ENCODE measurements at places on chromosomes 1 and 21. TPM values are rescaled to one million over a fixed set of nuclear protein-coding genes. Genes with fewer than 3 reads are reported as not detected.

Gene TBX15
- 3.2 TPM for total RNA-seq

GRCh38 chr1:201535919-201536245 is 3.0 kb upstream of the NAV1 start:
- peak overlapping the region; percentile 38 for H3K4me3 ChIP-seq
- peaks cover 35% of the 10 kb centered on the region for H3K4me1 ChIP-seq

Gene JMJD4
- 25.2 TPM for total RNA-seq

Gene GUCA2A
- not detected for total RNA-seq

DNA sequence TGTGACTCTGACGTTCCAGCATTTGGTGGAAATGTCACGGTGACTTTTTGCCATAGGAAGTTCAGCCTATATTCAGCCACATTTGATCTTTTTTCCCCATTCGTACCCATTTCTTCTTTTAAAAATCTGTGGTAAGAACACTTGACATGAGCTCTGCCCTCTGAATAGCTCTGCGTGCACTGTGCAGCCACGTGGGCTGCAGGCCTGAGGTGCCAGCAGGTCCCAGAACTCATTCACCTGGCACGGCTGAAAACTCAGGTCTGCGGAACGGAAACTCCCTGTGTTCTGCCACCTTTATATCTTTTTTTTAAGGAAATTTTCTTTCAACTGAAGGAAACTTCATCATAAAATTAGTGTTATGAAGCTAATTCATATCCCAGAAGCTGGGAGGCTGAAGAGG is 28.6 kb downstream of the CEP104 start:
- H3K27ac ChIP-seq, result no peak overlapping the region
- no peaks in the 10 kb centered on the region for H3K4me1 ChIP-seq
- no peak for DNase-seq
- no peaks in the 10 kb centered on the region for H3K27me3 ChIP-seq
- H3K36me3 ChIP-seq, result peaks cover 11% of the 10 kb centered on the region
- H3K4me3 ChIP-seq, result no peak overlapping the region

Gene FAM167B
- total RNA-seq, result 1.5 TPM

Gene NEXN
- 1.2 TPM for total RNA-seq

DNA sequence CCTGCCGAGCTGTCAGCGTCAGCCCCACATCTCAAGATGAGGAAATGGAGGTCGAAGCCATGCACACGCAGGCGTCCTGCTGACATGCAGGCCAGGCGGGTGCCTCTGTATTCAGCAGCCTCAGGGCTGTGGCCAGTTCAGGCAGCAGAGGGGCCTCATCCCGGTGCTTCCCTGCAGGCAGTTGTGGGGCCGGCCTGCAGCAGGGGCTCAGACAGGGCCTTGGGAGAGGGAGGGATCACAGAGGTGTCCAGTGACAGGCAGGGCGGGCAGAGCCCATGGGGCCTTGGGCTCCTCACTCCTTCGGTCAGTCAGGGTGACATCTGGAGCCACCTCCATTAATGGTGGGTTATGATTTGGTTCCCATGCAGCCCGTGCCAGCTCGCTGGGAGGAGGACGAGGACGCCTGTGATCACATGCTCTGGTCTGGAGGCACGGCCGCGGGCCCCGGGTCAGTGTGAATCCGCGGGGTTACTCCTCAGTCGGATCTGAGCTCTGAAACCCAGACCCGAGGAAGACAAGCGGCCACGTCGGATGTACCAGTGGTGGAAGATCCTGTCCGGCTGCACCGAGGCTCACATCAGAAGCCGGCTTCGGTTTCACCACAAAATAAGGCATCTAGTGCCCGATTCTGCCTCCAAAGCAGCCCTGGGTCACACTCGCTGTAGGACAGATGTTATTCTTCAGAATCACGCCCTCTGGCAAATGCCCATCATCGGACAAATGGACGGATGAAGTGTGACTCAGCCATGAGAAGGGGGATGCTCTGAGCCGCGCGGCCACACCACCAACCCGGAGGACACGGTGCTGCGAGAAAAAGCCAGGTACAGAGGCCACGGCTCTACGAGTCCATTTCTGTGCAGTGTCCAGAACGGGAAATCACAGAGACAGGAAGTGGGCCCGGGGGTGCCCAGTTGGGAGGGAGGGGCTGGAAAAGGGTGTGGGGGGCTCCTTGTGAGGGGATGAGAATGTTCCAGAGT is 33.4 kb downstream of the KRTAP10-1 start:
- H3K27ac ChIP-seq, result peak overlapping the region; percentile 86
- H3K27me3 ChIP-seq, result no peaks in the 10 kb centered on the region
- H3K4me1 ChIP-seq, result peaks cover 11% of the 10 kb centered on the region
- no peaks in the 10 kb centered on the region for H3K36me3 ChIP-seq

Gene DMBX1
- total RNA-seq, result not detected

DNA sequence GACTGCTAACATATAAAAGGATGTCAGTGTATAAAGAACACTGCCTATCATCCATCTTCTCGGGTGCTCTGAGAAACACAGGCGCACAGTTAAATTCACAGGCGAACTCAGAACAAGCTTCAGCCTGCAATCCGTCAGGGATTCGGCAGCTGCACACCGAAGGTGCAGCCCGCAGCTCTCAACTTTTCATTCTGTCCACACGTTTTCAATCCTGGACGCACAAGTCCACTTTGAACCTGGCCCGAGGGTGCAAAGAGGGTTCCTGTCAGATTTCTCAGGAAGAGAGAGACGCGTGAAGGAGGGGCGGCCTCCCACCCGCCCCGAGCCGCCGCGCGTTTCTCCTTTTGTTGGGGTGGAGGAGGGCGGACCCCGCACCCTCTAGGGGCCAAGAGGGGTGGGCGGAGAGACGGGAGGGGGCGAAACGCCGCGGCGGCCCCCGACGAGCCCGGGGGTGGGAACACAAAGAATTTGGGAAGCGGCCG is 724 bp downstream of the DOCK7 start:
- peaks cover 2% of the 10 kb centered on the region for H3K36me3 ChIP-seq
- H3K27ac ChIP-seq, result peak overlapping the region; percentile 98
- peaks cover 58% of the 10 kb centered on the region for H3K4me1 ChIP-seq
- H3K27me3 ChIP-seq, result no peaks in the 10 kb centered on the region

Gene CLDN17
- not detected for total RNA-seq

- H3K4me3 ChIP-seq, result no peak overlapping the region
- H3K27ac ChIP-seq, result no peak overlapping the region
- no peaks in the 10 kb centered on the region for H3K27me3 ChIP-seq
- H3K36me3 ChIP-seq, result no peaks in the 10 kb centered on the region
- DNase-seq, result no peak
Observed at GRCh38 chr1:71843012-71843411, 439.3 kb downstream of the NEGR1 start.

DNA sequence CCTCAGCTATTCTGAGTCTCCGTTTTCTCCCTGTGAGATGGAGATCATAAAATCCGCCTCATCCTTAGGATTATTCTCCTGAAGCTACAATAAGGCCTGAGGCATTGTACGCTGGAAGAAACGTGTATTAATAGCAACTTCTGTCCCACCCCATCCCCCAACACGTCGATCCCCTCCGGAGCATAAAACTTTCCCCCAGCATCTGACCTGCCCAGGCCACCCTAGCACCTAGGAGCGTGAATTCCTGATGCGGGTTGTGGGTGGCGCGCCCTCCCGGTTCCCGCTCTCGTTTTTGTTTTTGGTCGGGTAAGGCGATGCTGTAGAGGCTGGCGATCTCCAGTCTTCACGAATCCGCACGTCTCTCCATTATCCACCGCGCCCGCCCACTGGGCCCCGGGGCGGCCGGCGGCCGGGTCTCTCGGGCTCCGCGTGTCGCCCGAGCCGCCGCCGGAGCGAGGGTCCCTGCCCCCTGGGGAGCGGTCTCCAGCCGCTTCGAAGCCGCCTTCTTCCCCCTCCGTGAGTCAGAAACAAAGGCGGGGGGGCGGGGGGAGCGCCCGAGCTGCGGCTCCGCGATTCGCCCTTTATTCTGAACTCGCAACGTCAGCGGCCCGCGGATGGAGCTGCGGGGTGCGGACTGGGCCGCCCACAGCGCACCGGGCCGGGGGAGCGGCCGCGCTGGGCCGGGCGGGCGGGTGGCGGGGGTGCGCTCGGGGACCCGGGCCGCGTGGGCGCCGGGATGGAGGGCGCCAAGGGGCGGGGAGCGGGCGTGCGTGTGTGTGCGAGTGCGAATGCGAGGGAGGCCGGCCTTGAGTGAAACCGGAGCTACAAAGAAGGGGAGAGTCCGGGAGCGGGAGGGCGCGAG is at the start of gene PLEKHO1:
Gene PLEKHO1 (plus strand): TSS at position 646 of the 862 bp plus-strand sequence. CDS start 342 bp downstream, outside the sequence.
- peak within 1 kb of the TSS; percentile 97 for H3K4me3 ChIP-seq
- DNase-seq, result peak; percentile 45
- no peaks in the 10 kb centered on the region for H3K27me3 ChIP-seq
- peaks cover 57% of the 10 kb centered on the region for H3K4me1 ChIP-seq
- peaks cover 17% of the 10 kb centered on the region for H3K36me3 ChIP-seq
- peak within 1 kb of the TSS; percentile 97 for H3K27ac ChIP-seq

DNA sequence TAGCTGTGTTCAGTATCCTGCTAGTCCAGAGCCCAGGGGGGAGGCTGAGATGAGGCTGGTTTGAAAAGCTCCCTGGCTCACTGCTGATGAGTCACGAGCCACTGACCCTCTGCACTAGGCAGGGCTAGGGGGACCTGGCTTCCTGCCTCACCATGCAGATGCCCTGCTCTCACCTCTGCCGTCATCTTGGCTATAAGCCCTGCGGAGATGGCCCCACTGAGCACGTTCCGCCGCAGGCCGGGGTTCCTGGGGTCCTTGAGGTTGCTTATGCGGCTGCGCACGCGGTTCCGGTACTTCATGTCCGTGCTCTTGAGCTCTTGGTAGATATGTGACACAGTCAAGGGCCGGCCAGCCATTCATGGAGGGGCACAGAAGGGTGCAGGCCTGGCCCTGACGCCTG is 24.1 kb upstream of the ZNF436 start:
- no peak overlapping the region for H3K4me3 ChIP-seq
- peaks cover 2% of the 10 kb centered on the region for H3K27me3 ChIP-seq
- no peak for DNase-seq
- peaks cover 29% of the 10 kb centered on the region for H3K4me1 ChIP-seq
- no peak overlapping the region for H3K27ac ChIP-seq

- DNase-seq, result no peak
- no peak overlapping the region for H3K4me3 ChIP-seq
- no peaks in the 10 kb centered on the region for H3K36me3 ChIP-seq
- peaks cover 10% of the 10 kb centered on the region for H3K4me1 ChIP-seq
Observed at GRCh38 chr1:55789466-55789865, 574.3 kb upstream of the USP24 start.

DNA sequence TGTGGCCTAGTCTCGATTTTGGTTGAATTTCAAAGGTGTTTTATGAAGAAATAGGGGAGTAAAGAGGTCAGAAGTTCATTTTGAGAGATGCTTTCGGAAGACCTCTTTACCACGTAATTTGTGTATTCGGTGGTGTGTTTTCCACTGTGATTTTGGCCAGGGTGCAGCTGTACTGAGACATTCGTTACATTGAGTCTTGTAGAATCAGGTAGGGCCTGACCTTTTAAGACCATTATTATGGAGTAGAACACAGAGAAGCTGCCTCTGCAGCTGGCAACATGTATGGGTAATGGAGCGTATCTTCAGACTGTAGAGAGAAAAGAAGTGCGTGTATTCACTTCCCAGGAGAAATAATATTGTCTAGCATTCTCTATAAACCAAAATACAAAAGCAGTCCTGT is 326.5 kb downstream of the PDE4B start:
- no peaks in the 10 kb centered on the region for H3K36me3 ChIP-seq
- H3K27me3 ChIP-seq, result peaks cover 2% of the 10 kb centered on the region
- no peaks in the 10 kb centered on the region for H3K4me1 ChIP-seq
- H3K27ac ChIP-seq, result no peak overlapping the region

GRCh38 chr1:156308078-156308477 is 9.0 kb upstream of the VHLL start:
- H3K27ac ChIP-seq, result no peak overlapping the region
- peaks cover 13% of the 10 kb centered on the region for H3K36me3 ChIP-seq
- H3K27me3 ChIP-seq, result no peaks in the 10 kb centered on the region
- H3K4me3 ChIP-seq, result no peak overlapping the region

DNA sequence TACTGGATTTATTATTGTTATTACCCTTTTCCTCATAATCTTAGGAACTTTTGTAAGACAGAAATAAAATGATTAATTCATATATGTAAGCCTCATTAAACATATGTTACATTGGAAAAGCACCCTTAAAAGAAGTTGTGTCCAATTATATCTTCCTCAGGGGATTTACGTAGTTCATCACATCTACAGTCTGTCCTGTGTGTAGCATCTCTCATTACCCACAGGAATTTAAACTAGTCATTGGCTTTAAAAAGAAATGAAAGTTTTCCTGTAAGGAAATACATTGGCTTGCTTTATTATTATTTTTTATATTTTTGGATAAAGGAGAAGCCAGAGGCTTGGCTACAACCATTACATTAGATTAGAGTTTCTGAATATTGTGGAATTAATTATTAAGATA is 56.1 kb downstream of the SWT1 start:
- peaks cover 21% of the 10 kb centered on the region for H3K36me3 ChIP-seq
- H3K4me3 ChIP-seq, result no peak overlapping the region
- DNase-seq, result no peak
- no peaks in the 10 kb centered on the region for H3K4me1 ChIP-seq

GRCh38 chr1:152112101-152112884 is 3.0 kb downstream of the TCHH start:
- H3K36me3 ChIP-seq, result no peaks in the 10 kb centered on the region
- no peak for DNase-seq
- H3K4me1 ChIP-seq, result no peaks in the 10 kb centered on the region
- peaks cover 21% of the 10 kb centered on the region for H3K27me3 ChIP-seq

DNA sequence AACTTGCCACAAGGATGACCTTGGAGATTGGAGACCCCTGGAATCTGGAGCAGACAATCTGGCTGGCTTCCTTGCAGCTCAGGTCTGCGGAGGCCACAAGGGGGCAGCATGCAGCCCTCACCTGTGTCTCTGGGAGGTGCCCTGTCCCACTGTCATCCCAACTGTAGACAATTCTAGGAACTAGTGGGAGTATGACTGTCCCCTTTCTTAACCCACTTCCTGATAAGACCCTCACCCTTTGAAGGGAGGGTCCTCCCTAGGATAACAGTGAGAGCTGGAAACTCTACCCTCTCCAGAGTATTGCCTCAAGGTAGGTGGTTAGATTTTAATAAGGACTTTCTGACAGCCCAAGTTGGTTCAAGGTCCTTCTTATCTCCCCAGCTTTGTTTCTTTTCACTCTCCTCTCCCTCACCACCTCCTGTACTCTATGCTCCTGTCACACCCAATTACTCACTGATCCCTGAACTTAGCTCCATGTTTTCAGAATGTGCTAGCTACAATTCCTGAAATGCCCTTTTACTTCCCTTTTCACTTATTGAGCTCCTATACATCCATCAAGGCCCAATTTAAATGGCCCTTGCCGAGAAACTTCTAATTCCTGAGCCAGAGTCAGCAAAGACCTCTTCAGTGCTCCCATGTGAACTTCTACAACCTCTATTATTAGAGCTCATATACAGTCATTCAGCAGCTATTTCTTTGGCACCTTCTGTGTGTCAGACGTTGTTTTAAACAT is 9.2 kb upstream of the KCNQ4 start:
- H3K36me3 ChIP-seq, result peaks cover 31% of the 10 kb centered on the region
- H3K4me1 ChIP-seq, result peaks cover 5% of the 10 kb centered on the region
- DNase-seq, result peak; percentile 53
- no peak overlapping the region for H3K4me3 ChIP-seq
- H3K27me3 ChIP-seq, result no peaks in the 10 kb centered on the region

Gene SERTAD4
- 1.5 TPM for total RNA-seq

Gene CFHR3
- total RNA-seq, result 0.86 TPM
